ENCODE measurements at places on chromosomes 16 and 17. TPM values are rescaled to one million over a fixed set of nuclear protein-coding genes. Genes with fewer than 3 reads are reported as not detected.

The KCNJ12 gene
- 13.4 TPM for total RNA-seq

The ANTKMT gene
- 62.5 TPM for total RNA-seq

The KRT33A gene
- not detected for total RNA-seq

The B4GALNT2 gene
- total RNA-seq: not detected

The ALKBH5 gene
- total RNA-seq: 279 TPM
